ENCODE measurements at places on chromosomes 4 and X.

DNA sequence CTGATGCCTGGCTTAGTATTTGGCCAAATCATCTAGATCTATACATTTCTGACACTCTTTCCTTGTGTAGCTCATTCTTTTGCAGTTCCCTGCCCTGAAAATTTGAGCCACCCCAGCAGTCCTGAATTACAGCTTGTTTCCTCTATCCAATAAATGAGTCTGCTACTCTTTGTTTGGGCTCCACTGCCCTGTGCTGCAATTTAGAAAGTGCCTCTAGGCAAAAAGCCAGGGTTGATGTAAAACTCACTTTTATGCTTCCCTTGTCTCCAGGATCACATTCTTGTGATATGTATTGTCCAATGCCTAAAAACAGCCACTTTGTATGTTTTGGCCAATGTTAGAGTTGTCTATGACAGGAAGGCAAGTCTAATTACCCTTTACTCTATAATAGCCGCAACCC is 101.7 kb upstream of the MAP3K15 start:
- DNase-seq = no peak

DNA sequence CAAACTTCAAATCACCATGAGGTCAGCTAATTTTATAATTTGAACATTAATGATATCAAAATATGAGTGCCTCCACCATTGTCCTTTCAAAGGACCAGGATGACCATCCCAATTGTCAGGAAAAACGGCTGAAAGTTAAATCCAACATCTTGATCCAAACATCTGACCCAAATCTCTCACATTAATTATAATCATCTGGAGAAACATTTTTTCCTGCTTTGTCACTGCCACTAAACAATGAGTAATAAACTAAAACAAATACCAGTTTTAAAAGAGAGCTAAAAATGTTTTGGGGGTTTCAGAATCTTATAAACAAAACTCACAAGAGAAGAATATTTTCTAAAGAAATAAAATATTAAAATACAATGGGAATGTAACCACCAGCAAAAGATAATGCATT is 45.7 kb upstream of the NDST4 start:
- no peak for DNase-seq

DNA sequence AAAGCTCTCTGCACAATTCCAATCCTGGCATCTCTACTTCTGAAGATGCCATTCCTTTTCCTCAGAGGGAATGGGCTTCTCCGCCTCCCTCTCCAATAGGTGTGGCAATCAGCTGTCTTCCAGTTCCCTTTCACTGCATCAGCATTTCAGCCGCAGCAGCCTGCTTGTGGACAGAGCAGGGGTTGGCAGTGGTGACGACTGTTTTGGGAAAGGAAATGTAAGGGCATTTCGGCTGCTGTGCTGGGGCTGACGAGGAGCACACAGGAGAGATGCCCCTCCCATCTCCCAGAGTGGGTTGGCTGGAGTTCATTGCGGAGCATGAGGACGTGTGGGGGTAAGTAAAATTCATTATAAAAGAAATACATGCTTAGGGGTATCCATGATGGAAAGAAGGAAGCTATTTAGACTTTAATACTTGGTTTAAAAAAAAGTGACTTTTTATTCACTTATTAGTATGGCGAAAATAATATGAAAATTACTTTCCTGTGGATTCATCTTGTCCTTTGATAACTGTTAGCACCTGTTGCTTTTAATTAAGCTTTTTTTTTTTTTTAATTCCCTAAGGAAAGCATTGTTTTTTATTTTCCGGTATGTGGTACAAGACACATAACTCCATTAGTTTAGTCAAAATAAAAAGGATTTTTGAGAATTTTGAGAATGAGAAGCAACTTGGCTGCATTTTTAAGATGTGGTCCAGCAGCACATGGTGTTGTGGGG is at the start of gene LIMCH1:
Gene LIMCH1 (plus strand): TSS at position 141 of the 717 bp plus-strand sequence. CDS start 67,839 bp downstream, outside the sequence.
- DNase-seq = peak; percentile 46

GRCh38 chr4:153224474-153224873 is 20.2 kb downstream of the TRIM2 start:
- no peak for DNase-seq

DNA sequence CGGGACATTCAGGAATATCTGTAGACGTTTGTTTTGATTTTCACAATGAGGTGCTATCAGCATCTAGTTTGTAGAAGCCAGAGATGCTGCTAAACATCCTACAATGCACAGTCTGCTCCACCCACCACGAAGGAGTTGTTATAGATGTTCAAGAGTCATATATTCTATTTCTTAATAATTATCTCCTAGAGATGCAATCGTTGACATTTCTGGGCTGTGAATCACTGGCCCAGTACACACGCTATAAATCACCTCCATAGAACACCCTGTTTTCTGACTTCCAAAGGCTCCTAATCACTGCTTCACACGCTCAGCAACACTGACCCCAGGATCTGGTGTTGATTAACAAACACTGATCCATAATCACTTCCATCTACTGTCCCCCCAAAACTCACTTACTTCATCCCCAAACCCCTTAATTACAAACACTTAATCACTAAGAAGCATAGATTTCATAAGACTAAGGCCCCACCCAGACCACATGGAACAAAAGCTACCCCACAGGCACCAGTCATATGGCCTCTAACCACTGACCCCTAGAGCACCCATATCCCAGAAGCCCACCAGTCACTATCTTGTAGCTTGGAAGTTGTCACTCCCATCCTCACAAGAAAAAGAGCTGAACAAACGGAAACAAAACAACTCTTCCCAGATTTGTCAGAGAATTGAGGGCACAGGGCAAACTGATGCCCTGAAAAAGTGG is 31.7 kb upstream of the ZNF41 start:
- DNase-seq = no peak

DNA sequence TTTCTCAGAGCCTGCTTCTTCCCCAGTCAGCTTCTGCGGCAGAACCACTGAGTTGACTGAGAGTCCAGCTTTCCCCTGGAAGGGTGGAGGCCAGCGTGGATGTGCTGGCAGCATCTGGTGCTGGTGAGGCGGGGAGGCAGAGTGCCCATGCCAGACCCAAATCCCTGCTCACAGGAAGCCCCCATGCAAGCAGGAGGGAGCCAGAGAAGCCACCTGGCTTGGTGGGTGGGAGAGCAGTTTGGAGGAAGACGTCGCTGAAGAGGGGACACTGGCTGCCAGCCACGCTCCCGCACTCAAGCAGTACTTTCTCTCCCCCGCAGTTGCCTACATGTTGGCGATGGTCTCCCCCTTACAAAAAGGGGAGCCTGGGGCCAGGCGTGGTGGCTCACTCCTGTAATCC is 6.0 kb downstream of the PDZD4 start:
- no peak for DNase-seq

DNA sequence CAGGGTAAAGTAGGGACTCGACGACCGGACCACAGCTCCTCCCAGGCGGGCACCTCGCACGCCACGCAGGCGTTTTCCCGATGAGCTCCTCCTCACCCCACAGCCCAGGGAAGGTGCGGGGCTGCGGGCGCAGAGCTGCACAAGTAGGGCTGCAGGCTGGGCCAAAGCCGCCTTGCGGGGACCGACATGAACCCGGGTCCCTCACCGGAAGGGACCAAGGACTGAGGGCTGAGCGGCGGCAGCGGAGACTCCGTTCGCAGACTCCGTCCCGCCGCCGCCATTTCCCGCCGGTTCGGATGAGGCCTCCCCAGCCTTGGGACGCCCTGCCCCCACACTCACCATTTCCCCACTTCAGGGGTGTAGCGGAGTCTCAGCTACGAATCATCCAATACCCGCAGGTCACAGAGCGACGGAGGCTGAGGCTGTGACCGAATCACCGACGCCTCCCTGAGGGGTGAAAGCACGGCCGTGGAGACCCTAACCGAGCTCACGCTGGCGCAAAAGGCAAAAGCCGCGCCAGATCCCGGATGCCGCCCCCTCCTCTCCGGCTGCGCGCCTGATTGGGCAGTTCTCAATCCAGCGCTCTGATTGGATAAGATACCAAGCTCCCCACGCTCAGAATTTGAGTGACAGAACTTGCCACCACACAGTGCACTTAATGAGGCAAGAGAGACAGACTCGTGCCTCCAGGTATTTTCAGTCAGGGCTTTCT is at the start of gene ZNF732:
Gene ZNF732 (minus strand): TSS at position 506 of the 712 bp plus-strand sequence. CDS start 164 bp downstream, at position 342.
- no peak for DNase-seq

DNA sequence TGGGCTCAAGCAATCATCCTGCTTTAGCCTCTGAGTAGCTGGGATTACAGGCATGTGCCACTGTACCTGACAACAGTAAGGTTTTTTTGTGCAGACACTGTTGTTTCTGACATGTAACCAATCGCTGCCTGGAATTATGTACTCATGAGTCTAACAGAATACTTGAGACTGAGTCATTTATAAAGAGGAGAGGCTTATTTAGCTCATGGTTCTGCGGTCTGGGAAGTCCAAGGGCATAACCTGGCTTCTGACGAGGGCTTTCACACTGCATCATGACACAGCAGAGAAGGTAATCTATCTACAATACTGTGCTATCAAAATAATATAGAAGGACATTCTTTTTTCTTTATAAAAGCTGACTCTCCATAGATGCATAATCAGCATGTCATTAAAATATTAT is 115.5 kb upstream of the STOX2 start:
- DNase-seq = no peak

- DNase-seq = peak; percentile 54
These were observed 1499.7 kb upstream of the AGA start for GRCh38 chr4:178941975-178942374.

DNA sequence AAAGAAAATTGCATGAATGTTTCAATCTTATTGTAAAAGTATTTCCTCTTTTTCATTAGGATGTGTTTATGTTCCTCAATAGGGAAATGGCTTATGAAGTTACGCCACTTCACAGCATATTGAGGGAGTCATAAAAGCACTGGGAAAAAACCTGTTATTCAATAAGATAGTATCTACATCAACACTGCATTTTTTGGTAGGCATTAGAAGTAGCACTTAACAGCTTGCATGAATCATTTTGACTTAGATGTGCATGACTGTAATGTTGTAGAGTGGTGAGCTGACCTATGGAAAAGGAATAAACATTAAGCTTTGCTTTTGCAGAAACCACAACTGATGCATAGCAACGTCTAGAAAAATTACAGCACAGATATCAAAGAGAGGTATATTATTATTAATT is 111.2 kb upstream of the GRXCR1 start:
- no peak for DNase-seq

- DNase-seq = no peak
These were observed 117.3 kb upstream of the CBR4 start for GRCh38 chr4:169127314-169127713.

- no peak for DNase-seq
These were observed 508.7 kb downstream of the ZNF674 start for GRCh38 chrX:46036508-46036907.

DNA sequence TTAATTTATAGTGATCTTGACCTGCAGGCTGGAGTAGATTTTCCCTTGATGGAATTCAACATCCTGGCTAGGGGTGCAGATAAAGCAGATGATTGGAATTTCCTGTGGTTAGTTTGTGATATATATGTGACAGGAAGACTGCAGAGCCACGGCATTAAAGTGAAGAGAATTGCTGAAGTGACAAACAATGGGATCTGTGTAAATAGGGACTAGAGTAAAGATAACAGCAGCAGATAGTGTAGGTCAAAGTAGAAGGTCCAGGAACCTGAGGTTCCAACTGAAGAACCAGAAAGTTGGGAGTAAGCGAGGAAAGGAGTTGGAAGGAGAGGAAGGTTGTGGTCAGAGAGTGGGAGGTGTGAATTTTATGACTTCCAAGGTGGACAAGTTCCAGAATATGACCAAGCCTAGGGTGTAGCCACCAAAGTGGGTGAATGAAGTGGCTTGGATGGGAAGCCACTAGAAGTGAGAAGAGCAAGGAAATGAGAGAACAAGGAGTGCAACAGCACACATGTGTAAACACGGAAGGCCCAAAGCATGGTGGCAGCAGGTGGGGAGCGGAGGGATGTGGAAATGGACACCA is 325.0 kb downstream of the RAB28 start:
- DNase-seq = no peak

- DNase-seq = peak; percentile 31
These were observed 16.6 kb downstream of the DCK start for GRCh38 chr4:71009890-71010588.

GRCh38 chr4:153539422-153539821 is 73.3 kb downstream of the TMEM131L start:
- no peak for DNase-seq

DNA sequence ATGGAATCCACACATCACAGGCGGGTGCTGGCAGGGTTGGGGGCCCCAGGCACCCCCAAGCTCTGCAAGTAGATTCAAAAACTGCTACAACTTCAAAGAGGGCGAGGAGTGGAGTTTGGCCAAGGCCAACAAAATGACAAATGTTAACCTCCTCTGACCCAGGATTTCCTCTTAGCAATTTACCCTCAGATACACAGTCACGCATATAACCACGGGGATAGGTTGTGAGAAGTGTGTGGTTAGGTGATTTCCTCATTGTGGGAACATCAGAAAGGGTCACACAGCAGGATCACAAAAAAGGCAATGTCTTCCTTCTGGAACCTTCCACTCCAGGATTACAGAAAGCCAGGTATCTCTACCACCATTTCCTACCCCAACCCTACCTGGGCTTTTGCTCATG is 62.4 kb downstream of the C4orf50 start:
- DNase-seq = no peak

DNA sequence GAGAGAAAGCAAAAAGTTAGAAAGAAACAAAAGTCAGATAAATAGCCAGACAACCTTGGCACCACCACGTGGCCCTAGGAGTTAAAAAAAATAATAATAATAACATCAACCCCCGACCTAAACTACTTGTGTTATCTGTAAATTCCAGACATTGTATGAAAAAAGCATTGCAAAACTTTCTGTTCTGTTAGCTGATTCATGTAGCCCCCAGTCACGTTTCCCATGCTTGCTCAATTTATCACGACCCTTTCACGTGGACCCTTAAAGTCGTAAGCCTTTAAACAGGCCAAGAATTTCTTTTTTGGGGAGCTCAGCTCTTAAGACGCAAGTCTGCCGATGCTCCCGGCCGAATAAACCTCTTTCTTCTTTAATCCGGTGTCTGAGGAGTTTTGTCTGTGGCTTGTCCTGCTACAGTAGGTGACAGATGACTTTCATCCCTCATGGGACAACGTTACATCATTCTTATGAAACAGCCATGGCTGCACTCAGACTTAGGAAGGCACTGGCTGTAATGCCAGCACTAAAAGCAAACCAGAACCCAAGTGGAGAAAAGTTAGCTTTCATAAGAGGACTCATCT is 520 bp downstream of the ACOX3 start:
- DNase-seq = peak; percentile 38

DNA sequence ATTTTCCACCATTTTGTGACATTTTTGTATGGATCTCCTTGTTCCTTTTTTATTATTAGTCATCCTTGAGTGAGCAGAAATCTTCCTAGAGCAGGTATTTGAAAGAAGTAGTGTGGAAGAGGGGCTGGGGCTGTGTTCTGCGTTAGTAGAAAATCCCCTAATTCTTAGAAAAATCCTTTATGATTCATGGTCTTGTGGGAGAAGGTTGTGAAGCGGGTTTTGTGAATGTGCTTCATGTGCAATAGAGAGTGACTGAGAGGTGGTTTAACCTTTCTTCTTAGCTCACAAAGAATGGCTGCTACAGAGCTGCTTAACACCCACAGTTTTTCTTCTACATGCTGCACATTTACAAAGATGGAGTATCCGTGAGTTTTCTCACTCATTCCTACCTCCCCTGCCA is 220.5 kb downstream of the IDS start:
- no peak for DNase-seq

DNA sequence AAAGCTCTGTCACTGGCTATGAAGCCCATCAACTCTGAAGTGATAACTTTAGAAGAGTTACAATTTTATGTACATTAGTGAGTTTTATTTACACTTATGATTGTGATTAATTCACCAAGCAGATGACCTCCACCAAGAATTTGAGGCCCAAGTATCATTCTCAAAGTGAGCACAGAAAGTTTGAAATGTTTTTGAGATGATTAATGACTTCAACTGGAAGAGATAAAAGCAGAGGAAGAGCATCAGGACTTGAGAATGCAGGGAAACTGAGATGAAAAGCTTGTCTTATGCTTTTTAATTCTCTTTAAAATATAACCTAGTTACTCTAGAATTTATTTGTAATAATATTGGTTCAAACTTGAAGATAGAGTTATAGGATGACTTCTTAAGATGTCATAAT is 112.8 kb upstream of the H2AZ1 start:
- no peak for DNase-seq

Measured in neural progenitor cell (in vitro differentiated cells).